Activated CD4-positive, alpha-beta T cell treated with anti-CD3 and anti-CD28 coated beads, Interleukin-10, Interleukin-2, amounts not matched to agents 100 ng/mL and 50 ng/mL, durations not matched to agents 16 hours and 8 hours (primary cell): ENCODE measurements at places on chromosomes 3 and 15.
A peak's percentile ranks its signal among the peaks of the same experiment; 100 is the strongest.

- no peak for DNase-seq
Measured at GRCh38 chr15:35618260-35619188, 72.6 kb upstream of the DPH6 start.

DNA sequence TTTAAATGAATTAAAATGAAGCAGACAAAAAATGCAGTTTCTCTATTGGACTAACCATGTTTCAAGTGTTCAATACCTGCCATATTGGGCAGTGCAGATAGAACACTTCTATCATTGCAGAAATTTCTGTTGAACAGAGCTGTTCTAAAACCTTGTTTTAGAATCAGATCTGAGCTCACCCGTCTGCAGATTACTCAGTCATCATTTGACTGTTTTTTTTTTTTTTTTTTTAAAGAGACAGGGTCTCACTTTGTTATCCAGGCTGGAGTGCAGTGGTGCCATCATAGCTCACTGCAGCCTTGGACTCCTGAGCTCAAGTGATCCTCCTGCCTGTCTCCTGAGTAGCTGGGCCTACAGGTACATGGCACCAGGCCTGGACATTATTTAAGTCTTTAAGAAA lies 128.7 kb downstream of the APBA2 start:
- no peak for DNase-seq

GRCh38 chr3:37859354-37859753 lies 2.3 kb upstream of the CTDSPL start:
- no peak for DNase-seq

DNA sequence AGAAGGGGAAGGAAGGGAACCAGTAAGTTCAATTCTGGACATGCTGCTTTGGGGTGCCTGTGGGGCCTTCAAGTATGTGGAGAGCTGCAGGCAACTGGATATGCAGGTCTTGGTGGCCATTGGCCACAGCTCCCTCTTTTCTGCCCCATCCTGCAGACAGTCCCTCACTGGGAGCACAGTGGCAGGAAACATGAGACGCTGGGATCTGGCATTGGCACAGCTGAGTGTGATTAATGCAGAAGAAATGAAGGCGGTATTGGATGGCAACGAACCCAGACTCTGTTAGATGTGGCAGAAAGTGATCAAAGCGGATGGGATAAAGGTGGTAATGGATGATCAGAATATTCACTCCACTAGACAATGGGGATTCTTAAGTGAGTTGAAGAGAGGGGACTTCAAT lies 23.2 kb upstream of the VPS8 start:
- no peak for DNase-seq

- DNase-seq: no peak
Measured at GRCh38 chr3:25870452-25870851, 80.6 kb downstream of the OXSM start.

- DNase-seq: no peak
Measured at GRCh38 chr15:41259546-41260189, 28.6 kb downstream of the CHP1 start.

DNA sequence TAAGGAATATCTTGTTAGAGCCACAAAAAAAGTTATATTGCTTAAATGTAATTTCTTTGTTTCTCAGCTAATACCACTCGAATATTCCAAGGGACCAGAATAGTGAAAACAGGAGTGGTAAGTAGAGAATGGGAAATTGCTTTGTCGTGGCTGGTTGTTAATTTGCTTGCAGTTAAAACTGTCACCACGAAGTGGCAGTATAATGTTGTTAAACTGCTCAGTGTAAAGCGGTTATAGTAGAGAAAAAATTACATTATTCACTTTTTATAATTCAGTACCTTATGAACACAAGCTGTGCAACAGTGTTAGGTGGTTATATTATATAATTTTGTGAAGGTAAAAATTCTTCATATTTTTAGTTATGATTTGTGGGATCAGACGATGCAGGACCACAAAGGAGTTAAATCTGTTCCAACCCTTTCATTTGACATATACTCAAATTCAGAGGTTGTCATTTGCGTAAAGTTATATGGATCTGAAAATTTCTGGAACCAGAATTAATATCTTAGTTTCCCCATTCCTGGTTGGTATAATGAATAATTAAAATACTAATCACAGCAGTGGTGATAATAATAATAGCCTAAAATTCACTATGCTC lies 171.8 kb downstream of the FEZF2 start:
- DNase-seq: peak; percentile 18

DNA sequence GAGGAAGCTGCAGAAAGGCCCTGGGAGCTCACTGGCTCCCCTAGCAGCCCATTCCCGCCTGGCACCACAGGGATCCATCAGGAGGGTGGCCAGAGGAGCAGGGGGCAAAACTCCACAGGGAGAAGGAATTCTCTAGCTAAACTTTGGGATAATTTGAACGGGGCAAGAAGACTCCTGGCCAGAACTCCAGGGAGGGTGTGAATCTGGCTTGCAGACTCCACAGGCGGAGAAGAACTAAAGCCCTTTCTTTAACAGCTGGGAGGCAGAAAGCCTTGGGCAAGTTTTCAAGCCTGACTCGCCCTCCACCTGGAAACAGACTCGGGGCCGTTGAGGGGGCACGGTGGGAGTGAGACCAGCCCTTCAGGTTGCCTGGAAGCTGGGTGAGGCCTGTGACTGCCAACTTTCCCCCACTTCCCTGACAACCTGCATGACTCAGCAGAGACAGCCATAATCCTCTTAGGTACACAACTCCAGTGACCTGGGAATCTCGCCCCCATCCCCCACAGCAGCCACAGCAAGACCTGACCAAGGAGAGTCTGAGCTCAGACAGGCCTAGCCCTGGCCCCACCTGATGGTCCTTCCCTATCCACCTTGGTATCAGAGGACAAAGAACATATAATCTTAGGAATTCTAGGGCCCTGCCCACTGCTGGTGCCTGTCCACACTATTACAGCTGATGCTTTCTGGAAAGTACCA lies 28.6 kb downstream of the SLC27A2 start:
- no peak for DNase-seq

DNA sequence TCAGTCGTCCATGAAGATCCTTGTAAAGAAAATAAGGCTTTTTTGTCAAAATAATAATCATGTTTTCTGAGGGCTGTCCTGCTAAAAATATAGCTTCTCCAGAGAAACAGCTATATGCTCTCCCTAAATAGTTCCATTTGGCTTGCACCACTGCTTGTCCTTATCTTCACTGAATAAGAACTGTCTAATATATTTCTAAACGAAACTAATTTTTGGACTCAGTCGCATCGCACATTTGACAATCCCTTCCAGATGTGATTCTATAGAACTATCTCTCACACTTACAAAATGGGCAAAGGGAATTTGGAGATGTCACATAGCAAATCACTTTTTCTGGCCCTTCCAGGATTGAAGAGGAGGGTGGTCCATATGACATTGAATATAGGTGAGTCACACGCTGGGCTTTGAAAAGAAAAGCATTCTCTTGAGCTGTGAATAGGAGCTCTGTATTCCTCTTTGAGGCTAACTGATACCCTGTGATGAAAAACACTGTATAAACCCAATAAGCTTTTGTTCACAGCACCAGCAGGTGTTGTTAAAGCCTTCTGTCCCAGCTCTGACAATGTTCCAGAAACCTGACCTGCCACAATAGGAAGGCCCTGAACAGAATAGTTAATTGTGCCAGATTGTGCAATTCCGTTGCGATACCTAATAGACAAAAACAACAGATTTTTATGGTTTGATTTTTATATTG lies 1144.2 kb downstream of the ROBO2 start:
- DNase-seq: no peak

DNA sequence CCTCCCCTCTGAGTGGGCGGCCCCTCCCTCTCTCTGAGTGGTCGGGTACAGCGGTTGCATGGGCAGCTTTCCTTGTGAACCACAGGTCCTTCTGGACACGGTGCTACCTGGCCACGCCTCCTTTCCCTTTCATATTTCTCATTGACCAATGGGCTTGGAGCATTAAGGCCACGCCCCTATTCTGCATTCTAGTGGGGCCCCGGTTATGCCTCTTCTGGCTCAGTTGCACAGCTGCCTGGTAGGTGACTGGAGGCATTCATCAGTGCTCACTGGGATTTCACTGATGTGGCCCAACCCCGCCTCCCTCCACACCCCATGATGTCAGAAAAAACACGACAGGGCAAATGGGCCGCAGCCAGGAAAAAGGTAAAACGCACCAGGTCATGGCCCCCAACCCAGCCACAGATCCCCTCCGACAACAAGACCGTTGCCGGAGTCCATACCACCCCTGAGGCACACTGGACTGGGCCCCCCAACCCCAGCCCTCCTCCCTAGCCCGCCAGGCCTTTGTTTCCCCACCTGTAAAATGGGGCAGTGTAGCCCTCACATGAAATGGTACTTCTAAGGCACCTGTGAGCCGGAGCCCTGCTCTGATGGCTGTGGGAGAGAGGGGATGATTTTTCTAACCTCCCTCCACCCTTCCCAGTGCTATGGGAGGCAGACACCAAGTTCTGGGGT lies 26.3 kb downstream of the NGRN start:
- DNase-seq: peak; percentile 37

- DNase-seq: no peak
Measured at GRCh38 chr3:170555329-170555728, 30.5 kb downstream of the SLC7A14 start.
